RKO (cell line): ENCODE measurements at places on chromosomes 5 and 9.

GRCh38 chr9:8261737-8262136 is 462.2 kb upstream of the DMAC1 start:
- no peak for DNase-seq

- no peak for DNase-seq
Observed at GRCh38 chr9:136147890-136148714, 29.4 kb upstream of the TMEM250 start.

GRCh38 chr5:112480501-112480900 is 61.4 kb upstream of the EPB41L4A start:
- DNase-seq = no peak

- DNase-seq = peak; percentile 48
Observed at GRCh38 chr9:114098021-114098935, 814 bp downstream of the KIF12 start.

DNA sequence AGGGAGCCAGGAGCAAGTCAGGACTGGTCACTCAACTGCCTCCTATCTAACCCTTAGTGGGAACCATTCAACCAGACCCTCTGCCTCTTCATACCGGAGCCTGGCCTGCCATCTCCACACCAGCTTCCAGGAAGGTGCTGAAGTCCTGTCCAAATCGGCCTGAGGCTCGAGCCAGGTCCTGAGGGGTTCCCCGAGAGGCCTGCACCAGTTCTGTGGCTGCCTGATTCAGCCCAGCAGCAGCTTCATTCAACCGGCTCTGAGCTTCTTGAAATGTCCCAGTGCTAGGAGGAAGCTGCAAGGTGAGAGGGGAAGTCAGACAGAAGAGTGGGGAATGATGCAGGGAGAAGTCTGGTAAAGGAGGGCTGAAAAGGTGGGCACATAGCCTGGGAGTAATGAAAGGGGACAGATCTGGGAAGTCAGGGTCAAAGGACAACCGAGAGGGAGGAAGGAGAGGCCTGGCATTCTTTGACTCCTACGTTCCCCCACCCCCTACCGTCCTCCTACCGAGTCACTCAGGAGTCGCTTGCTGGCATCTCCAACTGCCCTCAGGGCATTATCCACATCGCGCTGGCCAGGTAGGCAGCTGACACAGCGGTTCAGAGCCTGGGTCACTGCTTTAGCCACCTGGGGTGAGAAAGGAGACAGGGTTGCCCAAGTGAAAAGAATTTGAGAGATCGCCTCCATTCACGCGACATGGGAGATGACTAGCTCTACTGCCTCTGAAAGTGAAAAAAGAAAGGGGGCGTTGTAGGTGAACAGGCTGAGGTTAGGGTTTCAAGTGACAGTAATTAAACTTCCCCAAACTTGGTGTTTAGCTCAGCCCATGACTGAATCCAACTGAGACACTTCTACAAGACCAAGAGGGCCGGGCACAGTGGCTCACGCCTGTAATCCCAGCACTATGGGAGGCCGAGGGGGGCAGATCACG is 20.2 kb downstream of the TLN1 start:
- DNase-seq = no peak

- no peak for DNase-seq
Observed at GRCh38 chr5:82734347-82734746, 342.8 kb downstream of the TMEM167A start.

- peak; percentile 70 for DNase-seq
Observed at GRCh38 chr5:181261320-181262049, 542 bp upstream of the TRIM52 start.

DNA sequence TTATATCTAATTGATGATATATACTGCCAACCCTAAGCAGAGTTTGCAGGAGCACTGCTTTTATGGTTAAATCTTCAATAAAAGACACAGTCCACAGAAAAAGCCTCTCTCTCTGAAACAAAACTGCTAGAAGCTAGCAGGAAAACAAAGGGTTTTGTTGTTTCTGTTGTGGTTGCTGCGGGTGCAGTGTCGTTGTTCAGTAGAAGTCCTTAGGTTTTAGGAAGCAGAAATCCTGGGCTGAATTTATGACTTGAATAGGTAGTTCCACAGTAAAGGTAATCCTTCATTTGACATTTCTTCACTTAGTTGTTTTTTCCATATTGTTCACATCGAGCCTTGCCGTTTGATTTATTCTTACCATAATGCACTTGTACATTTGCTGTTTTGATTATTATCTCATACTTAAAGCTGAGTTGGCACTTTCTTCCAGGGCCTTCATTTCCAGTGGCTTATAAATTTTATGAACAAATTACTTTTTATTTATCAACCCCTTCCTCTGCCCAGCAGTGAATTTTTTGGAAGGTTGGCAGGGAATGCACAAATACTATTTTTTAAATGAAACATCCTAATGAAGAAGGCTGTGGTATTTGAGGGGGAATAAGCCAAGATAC is 209.6 kb upstream of the SLC30A5 start:
- no peak for DNase-seq

GRCh38 chr9:2053883-2054845 is 39.0 kb downstream of the SMARCA2 start:
- DNase-seq = no peak

DNA sequence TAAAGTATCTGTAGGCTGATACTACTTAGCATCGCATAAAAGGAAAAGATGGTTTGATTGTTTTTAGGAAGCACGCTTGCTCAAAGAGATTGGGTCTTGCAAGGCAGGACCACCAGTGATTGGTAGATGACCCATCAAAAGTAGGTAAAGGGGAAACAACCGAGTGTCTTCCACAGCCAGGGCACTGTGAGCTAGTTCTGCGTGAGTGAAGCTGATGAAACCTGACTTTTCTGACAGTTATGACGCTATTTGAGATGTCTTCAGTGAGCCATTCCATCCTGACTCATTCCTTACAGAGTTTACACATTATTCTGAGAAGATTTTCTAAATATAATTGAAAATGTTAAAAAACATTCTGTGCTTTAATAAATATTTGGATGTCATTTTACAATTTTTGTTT is 49.7 kb downstream of the BASP1 start:
- no peak for DNase-seq

GRCh38 chr9:35561468-35562261 is 43.4 kb upstream of the TESK1 start:
- no peak for DNase-seq

DNA sequence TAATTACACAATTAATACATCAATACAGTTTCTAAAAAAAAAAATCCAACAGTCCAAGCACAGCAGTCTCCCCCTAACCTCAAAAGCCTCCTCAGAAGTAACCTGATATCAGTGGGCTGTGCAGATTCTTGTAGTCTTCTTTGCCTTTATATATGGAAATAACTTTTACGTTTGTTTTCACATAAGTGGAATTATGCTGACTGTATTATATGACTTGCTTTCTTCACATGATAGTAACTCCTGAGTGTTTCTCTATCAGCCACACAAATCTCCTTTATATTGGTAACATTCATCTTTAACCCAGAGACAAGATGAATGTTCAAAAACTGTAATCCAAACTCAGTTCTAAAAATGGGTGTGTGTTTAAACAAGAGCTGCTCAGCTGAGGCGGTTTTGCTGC is 71.9 kb upstream of the FANCC start:
- DNase-seq = no peak

DNA sequence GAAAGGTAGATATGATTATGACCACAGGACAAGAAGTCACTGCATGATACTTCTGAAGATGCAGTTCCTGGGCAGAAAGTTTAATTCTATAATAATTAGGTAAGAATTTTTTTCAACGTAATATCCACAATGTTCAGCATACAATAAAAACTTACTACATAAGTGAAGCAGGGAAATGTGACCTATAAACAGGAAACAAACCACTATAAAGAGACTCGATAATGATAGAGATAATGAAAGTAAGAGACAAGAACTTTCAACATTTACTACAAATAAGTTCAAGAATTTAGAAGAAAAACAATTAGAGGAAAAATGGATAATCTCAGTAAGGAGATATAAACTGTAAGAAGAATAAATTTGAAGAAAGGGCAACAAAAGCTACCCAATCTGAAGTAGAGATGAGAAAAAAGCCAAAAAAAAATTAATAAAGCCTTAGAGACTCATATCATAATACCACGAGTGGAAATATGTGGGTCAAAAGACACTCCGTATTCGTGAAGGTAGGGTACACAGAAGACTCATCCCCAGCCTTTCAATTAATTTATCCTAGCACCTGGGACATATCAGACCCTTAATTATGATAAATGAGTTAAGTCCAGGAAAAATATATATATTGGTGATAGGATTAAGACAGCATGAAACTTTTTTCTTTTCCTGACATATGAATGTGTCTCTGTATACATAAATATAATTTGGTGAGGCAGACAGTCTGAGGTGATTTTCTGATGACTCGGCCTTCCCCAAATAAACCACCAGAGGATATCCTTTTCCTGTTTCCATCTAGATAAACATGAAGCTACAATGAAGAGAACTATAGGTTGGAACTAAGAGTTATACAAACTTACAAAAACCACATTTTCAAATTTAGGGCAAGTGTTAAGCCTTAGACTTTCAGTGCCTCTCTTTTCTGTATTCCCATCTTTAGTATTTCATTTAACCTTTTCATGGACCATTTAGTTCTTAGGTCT is 120.4 kb downstream of the RAPGEF6 start:
- no peak for DNase-seq

DNA sequence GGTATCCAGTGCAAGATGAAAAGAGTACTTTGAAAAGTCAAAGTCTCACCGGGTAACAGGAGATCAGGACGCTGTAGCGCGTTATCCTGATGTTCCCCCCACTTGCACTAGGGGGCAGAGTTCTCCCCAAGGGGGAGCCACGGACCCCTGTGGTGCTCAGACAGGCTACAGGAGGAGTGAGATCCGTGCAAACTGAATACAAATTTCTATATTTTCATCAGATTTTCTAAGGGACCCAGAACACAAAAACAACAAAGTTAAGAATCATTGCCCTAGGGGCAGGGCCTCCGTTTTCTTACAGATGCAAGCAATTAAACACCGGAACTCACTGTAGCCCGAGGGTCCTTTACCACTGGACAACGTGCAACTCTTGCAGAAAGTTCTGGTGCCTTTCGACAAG is 2.0 kb downstream of the MYO10 start:
- DNase-seq = peak; percentile 84

DNA sequence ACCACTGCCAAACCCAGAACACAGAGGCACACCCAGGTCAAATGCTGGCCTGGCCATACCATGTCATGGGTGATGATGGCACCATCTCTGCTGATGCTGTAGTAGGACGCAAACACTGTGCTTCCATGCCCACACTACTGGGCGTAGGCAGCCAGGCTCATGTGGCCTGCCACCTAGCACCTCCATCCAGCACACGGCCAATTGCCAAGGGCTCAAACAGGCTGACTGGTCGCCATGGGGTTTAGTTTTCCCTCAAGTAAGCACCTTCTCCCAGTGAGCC is 39.4 kb downstream of the BICD2 start:
- no peak for DNase-seq

DNA sequence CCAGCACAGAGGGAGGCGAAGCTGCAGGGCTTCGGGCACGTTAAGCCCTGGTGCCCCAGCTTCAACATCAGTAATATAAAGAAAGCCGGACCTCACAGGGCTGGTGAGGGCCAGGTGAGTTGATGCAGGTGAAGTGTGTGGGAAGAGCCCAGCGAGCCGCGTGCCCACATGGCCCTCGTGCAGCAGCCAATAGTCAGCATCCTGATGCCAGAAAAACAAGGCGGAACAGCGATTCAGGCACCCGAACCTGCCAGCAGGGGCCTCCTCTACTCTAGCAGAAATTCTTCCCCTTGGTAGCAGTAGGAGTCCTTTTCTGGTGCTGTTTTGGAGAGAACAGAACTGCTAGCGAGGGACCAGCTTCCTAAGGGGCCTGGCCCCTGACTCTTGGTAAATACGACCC is 7.8 kb downstream of the MED10 start:
- DNase-seq = no peak

DNA sequence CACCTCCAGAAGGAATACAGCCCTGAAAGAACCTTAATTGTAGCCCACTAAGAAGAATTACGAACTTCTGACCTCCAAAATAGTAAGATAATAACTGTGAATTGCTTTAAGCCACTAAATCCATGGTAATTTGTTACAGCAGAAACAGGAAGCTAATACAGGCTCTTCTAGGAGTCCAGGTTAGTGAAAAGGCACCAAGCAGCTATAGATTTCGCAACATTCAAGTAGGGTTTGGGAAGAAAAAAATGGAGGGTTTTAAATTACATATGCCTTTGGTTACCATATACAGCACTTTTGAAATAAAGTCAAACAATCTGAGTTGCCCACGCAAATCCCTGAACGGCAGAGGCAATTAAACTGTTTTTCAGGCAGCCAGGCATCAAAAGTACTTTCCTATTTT is 1.7 kb upstream of the ACTL7A start:
- no peak for DNase-seq

DNA sequence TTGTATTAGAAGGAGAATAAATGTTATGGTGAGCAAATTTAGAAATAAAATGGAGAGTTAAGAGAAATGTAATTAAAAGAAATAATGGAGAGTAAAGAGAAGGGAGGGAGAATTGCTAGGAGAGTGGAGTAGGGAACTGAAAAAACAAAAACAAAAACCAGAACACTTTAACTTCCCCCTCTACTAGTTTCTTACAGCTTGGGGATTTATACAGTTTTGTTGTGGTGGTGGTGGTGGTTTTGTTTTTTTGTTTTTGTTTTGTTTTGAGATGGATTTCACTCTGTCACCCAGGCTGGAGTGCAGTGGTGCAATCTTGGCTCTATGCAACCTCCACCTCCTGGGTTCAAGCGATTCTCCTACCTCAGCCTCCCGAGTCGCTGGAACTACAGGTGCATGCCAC is 322.4 kb downstream of the TMEM167A start:
- no peak for DNase-seq

DNA sequence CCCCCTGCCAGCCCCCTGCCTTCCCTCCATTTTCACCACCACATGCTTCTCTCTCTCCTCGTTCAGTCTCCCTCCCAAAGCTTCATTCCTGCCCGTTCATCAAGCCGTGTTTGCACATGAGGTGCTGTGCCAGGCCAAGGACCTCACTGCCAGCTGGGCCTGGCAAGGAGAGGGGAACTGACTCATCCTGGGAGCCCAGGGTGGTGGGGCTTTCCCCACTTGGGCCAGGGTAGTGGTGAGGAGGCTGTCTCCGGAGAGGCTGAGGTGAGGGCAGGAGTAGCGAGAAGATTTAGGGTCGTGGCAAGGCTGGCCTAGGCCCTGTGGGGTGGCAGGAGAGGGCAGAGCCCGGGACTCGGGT is 30.4 kb upstream of the NOTCH1 start:
- peak; percentile 33 for DNase-seq

DNA sequence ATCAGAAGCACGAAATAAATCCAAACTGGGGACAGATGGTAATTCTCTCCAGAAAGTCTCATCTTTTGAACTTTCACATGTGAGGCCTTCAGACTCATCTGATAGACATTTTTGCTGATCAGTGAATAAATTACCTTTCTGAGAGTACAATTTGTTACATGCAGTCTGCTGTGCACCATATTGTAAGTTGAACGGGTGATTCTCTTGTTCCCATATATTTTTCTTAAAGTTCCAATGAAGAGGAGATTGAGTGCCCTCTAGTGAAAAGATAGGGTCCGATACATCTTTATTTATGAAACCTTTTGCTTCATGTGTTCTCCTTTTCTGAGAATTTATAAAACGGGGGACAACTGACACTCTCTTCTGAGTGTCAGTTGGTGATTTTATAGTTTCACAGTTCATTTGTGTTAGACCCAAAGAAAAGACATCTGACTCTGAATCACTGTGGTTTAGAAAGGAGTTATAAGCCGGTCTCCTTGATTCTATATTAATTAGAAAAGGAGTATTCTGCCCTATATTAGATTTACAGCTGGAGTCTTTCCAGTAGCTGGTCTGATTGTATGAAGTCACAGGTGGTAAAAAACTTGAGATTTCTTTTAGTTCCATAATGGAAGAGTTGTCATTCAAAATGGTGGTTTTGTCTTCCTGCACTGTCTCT is 30.4 kb downstream of the GNG10 start:
- peak; percentile 89 for DNase-seq
